Omental fat pad (tissue), 4 donors: ENCODE measurements at places on chromosomes 7 and 10.

DNA sequence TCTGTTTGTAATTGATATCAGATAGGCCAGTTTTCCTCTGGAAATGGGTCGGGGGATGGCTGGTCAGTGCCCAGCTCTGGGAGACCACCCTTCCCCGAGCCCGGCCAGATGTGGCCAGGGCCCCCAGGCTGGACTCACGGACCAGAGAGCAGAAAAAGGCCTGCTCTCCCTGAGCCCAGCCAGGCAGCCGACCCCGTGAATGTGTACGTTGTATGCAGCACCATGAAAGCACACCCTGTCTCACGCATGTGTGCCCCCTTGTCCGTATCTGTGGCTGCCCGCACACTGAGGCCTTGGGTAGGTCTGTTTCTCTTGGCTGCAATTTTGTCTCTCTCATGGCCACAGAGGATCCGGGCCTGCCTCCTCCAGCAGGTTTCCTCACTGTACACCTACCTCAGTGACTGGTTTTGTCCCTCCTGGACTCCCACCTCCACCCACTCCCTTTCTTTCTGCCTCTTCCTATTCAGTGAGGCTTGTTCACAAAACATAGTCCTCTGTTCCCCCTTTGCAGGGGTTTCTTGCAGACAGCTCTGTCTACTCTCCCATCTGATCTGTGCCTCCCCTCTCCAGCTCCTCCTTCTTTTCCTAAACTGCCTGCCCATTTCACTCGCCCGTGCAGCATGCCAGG lies 23.6 kb upstream of the ANKRD2 start:
- DNase-seq = no peak

GRCh38 chr10:6174201-6174874 lies 28.4 kb upstream of the PFKFB3 start:
- DNase-seq = no peak

DNA sequence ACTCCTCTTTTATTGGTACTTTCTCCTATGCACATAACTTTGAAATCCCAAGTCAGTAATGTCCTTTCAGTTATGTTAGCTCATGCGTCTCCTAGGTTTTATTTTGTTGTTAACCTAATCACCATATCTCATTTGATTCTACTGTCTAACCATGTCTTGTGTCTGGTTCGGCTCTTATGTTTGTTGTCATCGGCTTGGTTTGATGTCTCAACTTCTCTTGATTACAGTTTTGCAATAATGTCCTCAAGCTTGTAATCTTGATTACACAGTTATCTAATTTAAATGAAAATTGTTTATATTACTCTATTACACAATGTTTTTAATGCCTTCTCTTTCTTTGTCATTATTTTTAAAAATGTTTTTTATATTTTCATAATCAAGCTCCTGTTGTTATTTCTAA lies 35.9 kb upstream of the SEMA3A start:
- no peak for DNase-seq

- DNase-seq = no peak
Observed at GRCh38 chr7:27423290-27423689, 180.7 kb downstream of the EVX1 start.

- DNase-seq = no peak
Observed at GRCh38 chr10:22681783-22682183, 32.6 kb downstream of the PIP4K2A start.

DNA sequence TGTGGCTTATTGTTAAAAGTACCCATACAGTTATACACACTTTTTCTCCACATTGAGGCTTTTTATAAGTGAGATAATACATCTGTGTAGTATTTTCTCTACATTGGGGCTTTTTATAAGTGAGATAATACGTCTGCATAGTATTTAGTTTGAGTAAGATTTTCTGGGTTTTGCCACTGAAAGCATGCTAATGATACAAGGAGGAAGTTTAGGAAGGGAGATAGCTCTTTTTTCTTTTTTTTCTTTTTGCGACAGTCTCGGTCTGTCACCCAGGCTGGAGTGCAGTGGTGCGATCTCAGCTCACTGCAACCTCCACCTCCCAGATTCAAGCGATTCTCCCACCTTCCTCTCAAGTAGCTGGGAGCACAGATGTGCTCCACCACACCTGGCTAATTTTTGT lies 13.3 kb downstream of the FAM107B start:
- no peak for DNase-seq

- DNase-seq = no peak
Observed at GRCh38 chr10:97960269-97961056, 70.0 kb downstream of the CRTAC1 start.

- no peak for DNase-seq
Observed at GRCh38 chr7:25314094-25314730, 85.9 kb upstream of the NPVF start.

- no peak for DNase-seq
Observed at GRCh38 chr10:132407243-132407746, 10.3 kb downstream of the PWWP2B start.

DNA sequence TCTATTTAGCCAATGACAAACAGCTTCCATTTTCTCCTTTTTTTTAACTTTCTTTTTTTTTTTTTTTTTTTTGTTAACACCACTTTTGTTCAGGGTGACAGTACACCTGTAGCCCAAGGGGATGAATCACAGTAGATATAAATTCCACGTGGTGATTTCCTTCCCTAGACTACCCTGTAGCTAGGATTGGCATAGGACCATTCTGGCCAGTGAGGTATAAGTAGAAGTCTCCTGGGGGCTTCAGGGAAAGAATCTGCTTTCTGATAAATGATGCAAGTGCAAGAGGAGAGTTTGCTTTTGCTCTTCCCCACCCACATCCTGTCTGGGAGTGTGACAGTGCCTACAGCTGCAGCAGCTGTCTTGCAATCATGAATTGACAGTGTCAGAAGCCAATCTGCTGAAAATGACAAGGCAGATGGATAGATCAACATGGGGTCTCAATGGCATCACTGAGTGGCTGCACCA lies 63.2 kb upstream of the TOMM7 start:
- no peak for DNase-seq

DNA sequence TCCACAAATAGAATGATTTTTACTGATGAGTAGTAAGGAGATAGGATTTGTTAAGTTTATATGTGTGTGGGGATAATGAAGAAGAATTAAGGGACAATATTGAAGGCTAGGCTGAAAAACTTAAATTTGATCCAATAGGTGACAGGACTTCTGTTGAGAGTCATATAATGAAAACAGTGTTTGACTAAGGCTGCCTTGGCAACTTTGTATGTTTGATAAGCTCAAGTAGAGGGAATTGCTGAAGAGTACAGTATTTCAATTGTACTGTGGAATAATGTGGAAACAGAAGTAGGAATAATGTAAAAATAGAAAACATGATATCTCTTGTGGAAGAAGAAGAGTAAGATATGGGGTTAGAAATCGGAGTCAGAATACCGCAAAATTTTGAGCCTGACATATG lies 10.5 kb downstream of the R3HCC1L start:
- no peak for DNase-seq

DNA sequence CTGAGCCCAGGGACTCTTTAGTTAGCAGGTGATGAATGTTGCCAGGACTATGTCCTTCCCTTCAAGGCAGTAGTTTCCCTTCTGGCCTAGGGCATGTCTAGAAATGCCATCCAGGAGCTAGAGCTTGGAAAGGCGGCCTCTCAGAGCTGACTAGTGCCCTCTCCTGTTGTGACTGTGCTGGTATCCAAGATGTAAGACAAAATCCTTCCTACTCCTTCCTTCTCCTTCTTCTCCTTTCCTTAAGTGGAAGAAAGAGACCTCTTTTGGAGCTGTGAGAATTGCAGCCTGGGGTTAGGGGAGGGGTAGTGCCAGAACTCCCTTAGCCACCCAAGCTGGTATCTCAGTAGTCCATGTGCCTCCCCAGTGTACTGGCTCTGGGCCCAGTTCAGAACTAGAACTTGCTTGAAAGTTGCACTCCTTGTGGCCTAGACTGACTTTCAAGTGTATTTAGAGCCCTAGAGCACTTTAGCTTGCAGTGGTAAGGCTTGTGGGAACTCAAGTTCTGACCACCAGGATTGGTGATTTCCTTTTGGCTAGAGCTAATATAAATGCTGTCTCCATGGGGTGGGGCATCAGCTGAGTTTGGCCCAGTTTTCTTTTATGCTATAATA lies 118.8 kb downstream of the NPSR1 start:
- no peak for DNase-seq

DNA sequence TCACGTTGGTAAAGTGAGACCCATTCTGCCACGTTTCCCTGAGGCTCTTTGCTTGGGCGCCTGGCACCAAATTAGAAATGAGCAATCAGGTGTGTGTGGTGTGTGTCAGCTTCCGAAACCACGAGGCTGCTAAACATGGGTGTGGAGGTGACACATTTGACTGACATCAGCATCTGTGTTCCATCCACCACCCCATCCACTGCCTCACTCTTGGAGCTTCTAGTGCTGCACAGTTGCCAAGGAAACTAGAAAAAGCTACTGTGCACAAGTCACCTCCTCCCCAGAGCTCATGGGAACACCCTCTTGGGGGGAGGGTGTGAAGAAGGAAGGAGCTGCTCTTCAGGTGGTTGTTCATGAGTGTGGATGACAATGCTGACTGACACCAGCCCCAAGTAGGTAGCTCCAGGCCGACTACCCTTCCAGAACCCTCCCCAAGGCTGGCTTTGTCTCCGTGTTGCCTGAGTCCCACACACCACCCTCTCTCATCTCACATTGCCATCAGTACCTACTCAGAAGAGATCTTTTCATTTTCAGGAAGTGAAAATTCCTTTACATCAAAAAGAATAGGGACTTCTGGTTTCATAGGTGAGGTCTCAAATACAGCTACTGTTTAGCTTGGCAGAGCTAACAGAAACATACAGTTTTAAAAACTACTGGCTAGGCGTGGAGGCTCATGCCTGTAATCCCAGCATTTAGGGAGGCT lies 152.2 kb downstream of the TMEM178B start:
- no peak for DNase-seq

- no peak for DNase-seq
Observed at GRCh38 chr10:88992921-88993524, 2.4 kb downstream of the FAS start.

- DNase-seq = no peak
Observed at GRCh38 chr7:23247603-23248335, 1.2 kb downstream of the GPNMB start.

- DNase-seq = no peak
Observed at GRCh38 chr10:79401015-79401921, 44.2 kb downstream of the ZCCHC24 start.

- no peak for DNase-seq
Observed at GRCh38 chr10:17290226-17290625, 62.2 kb downstream of the VIM start.

- no peak for DNase-seq
Observed at GRCh38 chr10:20058135-20058534, 241.9 kb downstream of the PLXDC2 start.

DNA sequence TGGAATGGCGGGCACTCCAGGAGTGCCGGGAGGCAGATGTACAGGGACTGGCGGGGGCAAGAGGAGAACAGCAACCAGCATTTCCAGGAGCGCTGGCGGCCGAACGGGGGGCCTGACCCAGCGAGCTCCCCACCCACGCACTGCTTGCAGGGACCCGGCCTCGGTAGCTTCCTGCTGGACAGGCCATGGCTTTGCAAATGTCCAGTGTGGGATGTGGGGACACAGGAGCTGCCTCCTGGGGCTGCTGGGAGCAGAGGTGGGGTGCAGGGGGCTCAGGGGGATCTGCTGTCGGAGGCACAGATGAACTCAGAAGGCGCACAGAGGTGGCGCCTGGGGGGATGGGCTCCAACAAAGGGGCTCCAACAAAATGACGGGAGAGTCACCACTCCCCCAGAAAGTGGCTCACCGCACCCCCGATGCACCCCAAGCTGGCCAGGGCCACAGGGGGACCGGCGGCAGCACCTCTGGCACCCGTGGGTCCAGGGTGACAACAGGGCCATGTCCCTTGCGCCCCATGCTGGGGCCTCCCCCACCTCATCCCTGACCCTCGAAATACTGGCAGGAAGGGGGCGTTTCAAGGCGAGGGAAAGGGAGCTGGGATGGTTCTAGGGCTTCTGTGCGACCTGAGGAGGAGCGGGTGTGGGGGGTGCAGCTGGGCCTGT lies 41.1 kb downstream of the AP5Z1 start:
- DNase-seq = no peak

- no peak for DNase-seq
Observed at GRCh38 chr7:123415625-123416024, 118.8 kb downstream of the IQUB start.

GRCh38 chr10:79390551-79391229 lies 43.4 kb downstream of the PPIF start:
- DNase-seq = peak; percentile 14

GRCh38 chr10:35581655-35582054 lies 23.5 kb upstream of the GJD4 start:
- DNase-seq = no peak

GRCh38 chr10:121369616-121370015 lies 228.6 kb downstream of the FGFR2 start:
- no peak for DNase-seq

DNA sequence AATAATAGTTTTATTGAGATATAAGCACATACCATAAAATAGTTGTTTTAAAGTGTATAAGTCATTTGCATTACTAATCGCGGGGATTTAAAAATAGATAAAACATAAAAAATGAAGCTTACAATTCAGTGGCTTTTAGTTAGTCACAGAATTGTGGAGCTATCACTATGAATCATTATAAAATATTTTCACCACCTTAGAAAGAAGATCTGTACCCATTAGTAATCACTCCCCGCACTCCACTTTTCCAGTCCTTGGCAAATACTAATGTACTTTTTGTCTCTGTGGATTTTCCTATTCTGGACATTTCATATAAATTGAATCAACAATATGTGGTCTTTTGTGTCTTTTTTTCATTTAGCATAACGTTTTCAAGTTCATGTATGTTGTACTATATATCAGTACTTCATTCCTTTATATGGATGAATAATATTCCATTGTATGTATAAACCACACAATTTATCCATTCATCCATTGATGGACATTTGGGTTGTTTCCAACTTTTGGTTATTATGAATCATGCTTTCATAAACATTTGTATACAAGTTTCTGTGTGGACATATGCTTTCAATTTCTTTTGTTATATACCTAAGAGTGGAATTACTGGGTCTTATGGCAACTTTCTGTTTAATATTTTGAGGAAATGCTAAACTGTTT lies 162.5 kb downstream of the MAGI2 start:
- DNase-seq = no peak

GRCh38 chr10:63603709-63604445 lies 82.7 kb downstream of the REEP3 start:
- DNase-seq = no peak

DNA sequence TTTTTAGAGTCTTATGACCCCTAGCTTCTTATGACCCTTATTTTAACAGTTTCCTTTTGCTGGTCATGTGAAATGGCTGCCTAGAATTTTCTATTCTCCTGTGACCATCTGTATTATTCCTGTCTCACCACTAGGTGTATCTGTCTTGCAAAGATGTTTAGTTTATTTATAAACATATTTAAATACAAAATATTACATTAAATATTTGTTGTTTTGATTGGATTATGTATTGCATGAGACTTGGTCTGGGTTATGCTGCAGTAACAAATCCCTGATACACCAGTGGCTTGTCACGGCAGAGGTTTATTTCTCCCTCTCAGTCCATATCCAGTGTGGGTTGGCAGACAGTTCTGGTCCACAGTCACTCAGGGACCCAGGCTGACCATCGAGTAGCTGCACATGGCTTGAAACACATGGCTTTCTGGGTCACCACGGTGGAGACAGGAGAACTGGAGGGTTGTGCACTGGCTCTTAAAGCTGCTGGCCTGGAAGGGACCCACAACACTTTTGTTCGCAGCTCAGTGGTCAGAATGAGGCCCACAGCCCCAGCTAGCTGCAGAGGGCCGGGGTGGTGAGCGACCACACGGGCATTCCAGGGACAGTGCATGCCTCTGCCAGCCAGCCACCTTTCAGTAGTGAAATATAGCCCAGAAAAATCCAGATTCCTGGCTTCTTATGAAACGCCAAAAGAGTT lies 7.4 kb downstream of the RASSF4 start:
- peak; percentile 4 for DNase-seq

GRCh38 chr7:44134943-44135628 lies 6.0 kb downstream of the MYL7 start:
- no peak for DNase-seq
